HS-5 (cell line): ENCODE measurements at places on chromosomes 12 and 14.

DNA sequence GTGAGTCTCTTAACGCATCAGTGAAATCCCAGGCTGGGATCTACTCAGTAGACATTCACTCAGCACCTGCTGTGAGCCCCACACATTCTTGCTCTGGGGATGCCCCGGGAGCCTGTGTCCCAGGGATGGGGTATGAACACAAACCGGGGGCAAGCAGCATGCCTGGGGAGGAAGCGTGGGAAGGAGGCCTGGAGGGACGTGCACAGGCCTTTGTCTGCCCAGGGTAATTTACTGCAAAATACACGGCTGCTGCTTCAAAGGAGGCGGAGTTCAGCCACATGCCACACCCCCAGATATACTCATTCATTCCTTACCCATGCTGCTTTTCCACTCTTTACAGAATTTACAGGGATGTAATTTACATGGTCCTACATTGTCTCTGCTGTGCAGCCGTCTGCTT is 187.8 kb downstream of the ADGRD1 start:
- DNase-seq = no peak

GRCh38 chr14:54138024-54138353 is 181.4 kb upstream of the BMP4 start:
- DNase-seq = no peak

- no peak for DNase-seq
Observed at GRCh38 chr12:4813741-4814140, 93.5 kb downstream of the GALNT8 start.

- DNase-seq = no peak
Observed at GRCh38 chr12:116433249-116433648, 125.9 kb upstream of the MAP1LC3B2 start.

- no peak for DNase-seq
Observed at GRCh38 chr12:84862186-84862585, 50.4 kb downstream of the SLC6A15 start.

DNA sequence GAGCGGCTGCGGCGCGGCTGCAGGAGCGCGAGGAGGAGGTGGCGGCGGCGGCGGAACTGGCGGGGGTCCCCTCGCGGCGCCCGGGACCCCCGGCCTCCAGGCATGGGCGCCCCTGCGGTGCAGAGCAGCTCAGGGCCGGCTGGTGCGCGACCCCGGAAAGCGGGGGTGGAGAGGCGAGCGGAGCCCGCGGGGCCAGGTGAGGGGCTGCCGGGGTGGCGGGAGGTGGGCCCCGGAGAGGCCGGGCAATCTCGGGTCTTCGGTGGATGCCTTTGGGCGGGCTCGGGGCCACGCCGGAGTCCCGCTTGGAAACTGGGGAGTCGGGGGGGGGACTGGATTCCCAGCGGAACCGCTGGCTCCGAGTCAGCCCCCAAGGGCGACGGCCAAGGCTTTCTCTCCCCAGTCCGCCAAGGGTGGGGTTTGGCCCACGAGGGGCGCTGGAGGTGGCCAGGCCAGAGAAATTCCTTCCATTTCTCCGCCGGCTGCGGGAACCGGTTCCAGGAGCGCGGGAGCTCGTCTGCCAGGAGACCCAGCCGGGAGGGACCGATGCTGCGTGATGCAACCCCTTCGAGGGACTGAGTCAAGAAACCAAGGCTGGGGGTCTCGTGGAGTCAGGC is 13.9 kb upstream of the NR4A1 start:
- DNase-seq = no peak

DNA sequence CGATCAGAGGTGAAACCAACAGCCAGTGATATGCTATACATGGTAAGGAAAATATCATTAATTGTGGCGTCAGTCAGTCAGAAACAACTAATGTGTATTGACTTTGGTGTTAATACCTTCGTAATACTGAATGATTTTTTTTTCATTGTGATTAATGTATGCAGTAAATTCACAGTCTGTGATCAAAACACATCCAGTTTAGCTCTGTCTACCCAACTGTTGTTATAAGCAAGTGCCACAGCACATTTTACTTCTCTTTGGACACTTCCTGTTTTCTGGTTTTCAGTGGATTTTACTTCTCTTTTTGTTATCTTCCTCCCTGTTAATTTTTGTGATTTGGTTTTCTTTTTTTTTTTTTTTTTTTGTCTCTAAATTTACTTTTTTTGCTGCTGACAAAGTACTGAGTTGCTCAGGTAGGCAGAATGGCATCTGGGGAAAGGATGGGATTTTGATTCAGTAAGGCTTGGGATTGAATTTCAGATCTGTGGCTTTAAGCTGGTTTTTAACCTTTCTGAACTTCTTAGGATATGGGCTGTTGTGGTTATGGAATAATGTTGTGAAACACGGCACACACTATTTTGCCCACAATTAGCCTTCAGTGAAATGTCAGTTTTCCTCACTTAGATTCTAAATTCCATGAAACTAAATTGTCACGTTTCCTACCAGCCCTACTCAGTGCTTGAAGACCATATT is 604 bp downstream of the GLIPR1 start:
- DNase-seq = peak; percentile 19

- DNase-seq = no peak
Observed at GRCh38 chr14:54922598-54922997, 20.0 kb upstream of the GCH1 start.

GRCh38 chr12:124687174-124687902 is 119.9 kb upstream of the NCOR2 start:
- DNase-seq = no peak
